ENCODE measurements at places on chromosomes 4 and X. TPM values are rescaled to one million over a fixed set of nuclear protein-coding genes. Genes with fewer than 3 reads are reported as not detected.

GRCh38 chr4:151418385-151418784 is 9.4 kb downstream of the FHIP1A start:
- H3K27ac ChIP-seq: no peak overlapping the region
- DNase-seq: no peak
- H3K4me1 ChIP-seq: no peaks in the 10 kb centered on the region
- H3K4me3 ChIP-seq: no peak overlapping the region
- H3K27me3 ChIP-seq: no peaks in the 10 kb centered on the region

The ASMT gene
- total RNA-seq: not detected

The EDNRA gene
- 1.5 TPM for total RNA-seq

The MBNL3 gene
- 149 TPM for total RNA-seq

DNA sequence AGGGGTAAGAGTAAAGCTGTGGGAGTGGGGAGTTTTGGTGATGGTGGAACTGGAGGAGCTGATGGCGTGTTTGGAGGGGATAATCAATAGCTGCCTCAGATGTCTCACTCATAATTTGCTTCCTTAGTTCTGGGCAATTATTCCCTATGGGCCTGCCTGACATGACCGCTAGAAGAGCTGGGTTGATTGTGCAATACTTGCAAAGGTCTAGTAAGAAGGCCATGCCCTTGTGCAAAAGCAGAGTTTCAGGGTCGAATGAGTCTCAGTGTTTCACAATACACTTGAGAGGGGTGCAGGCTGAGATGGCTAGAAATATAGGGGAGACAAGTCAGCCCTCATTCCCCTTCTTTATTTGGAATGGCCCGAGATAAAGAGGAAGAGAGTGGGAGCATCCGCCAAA is 858.4 kb upstream of the POU3F4 start:
- H3K27me3 ChIP-seq: no peaks in the 10 kb centered on the region
- DNase-seq: no peak
- no peak overlapping the region for H3K4me3 ChIP-seq
- no peaks in the 10 kb centered on the region for H3K4me1 ChIP-seq
- H3K36me3 ChIP-seq: no peaks in the 10 kb centered on the region

DNA sequence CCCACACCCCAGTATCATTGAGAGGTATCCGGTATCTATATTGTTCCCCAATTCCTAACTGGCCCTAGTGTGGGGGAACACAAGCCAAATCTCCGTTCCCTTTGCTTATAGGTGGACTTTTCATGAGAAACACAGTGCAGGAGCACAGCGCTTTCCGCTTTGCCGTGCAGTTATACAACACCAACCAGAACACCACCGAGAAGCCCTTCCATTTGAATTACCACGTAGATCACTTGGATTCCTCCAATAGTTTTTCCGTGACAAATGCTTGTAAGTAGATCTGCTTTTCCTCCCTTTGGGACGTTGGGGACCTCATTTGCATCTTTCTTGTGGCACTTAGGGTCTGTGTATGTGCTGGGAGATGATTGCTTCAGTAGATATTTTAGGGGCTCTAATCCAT is 1.6 kb downstream of the GRIA3 start:
- no peaks in the 10 kb centered on the region for H3K4me1 ChIP-seq
- H3K27me3 ChIP-seq: no peaks in the 10 kb centered on the region
- DNase-seq: no peak
- H3K27ac ChIP-seq: no peak overlapping the region
- no peaks in the 10 kb centered on the region for H3K36me3 ChIP-seq
- H3K4me3 ChIP-seq: no peak overlapping the region

DNA sequence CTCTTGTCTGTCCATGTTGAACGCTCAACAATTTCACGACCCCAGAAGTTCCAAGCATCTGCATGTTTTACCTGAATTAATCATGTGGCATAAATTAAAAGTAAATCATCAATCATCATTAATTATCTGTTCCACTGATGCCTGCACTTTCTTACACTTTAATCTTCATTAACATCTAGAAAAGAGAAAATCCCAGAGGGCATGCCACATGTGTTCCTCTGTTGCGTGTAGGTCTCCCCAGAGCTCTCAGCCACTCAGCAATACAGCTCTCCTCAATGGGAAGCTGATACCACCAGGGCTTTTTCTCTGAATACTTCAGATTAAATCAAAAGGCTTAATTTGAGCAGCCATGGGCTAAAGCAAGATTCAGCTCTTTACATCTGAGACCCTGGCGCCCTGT is 722.4 kb upstream of the TENM3 start:
- H3K4me1 ChIP-seq: no peaks in the 10 kb centered on the region
- H3K4me3 ChIP-seq: no peak overlapping the region
- no peaks in the 10 kb centered on the region for H3K36me3 ChIP-seq
- peaks cover 6% of the 10 kb centered on the region for H3K27me3 ChIP-seq

DNA sequence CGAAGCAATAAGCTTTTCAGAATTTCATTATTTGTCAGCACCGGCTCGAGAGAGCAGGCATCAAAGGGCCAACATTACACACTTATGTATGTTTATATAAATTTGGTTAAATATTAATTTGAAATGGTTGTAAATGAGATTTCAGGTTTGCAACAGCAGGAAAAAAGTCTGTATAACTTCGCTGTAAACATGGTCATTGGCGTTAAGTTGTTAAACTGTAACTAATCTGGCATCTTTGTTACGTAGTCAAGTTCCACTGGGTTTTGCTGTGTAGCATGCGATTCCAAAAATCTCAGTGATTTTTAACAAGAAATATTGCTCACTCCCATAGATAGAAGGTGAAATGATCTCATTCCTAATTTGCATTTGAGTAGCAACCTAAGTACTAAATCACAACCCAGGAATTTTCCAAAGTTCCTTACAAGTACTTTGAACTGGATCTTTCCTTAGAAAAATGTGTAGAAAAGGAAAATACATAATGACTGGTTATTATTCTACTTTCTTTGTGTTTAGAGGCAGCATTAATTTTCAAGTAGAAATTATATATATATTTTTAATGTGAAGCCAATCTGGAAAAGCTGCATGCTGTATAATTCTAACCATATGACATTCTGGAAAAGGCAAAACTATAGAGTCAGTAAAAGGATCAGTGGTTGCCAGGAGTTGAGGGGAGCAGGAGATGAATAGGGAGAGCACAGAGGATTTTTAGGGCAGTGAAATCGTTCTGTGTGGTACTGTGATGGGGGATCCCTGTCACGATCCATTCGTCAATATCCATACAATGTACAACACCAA is 222.1 kb downstream of the CBR4 start:
- no peaks in the 10 kb centered on the region for H3K27me3 ChIP-seq
- no peak overlapping the region for H3K27ac ChIP-seq
- no peak for DNase-seq
- no peaks in the 10 kb centered on the region for H3K4me1 ChIP-seq
- no peak overlapping the region for H3K4me3 ChIP-seq
- no peaks in the 10 kb centered on the region for H3K36me3 ChIP-seq

GRCh38 chr4:94419956-94420355 is 31.8 kb upstream of the PDLIM5 start:
- no peak overlapping the region for H3K27ac ChIP-seq
- DNase-seq: no peak
- H3K27me3 ChIP-seq: no peaks in the 10 kb centered on the region
- H3K4me1 ChIP-seq: no peaks in the 10 kb centered on the region
- no peak overlapping the region for H3K4me3 ChIP-seq
- H3K36me3 ChIP-seq: no peaks in the 10 kb centered on the region

DNA sequence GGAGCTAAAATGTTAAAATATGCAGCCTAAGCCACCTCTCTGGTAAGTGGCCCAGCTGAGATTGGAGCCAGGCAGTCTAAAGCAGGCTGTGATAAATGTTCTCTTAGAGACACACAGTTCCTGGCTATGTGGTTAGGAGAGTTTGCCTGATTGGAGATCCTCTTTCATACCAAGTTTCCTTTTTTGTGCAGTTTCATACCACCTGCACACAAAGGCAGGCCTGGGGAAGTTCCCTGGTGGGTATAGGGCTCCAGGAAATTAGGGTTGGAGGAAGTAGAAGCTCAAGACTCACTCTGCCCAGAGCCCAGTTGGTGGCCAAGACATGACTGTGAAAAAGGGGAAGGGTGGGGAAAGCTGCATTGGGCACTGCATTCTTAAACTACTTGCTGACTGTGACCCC is 16.9 kb downstream of the CYBB start:
- no peaks in the 10 kb centered on the region for H3K27me3 ChIP-seq
- no peak overlapping the region for H3K27ac ChIP-seq
- peaks cover 3% of the 10 kb centered on the region for H3K4me1 ChIP-seq
- DNase-seq: no peak
- H3K36me3 ChIP-seq: no peaks in the 10 kb centered on the region

DNA sequence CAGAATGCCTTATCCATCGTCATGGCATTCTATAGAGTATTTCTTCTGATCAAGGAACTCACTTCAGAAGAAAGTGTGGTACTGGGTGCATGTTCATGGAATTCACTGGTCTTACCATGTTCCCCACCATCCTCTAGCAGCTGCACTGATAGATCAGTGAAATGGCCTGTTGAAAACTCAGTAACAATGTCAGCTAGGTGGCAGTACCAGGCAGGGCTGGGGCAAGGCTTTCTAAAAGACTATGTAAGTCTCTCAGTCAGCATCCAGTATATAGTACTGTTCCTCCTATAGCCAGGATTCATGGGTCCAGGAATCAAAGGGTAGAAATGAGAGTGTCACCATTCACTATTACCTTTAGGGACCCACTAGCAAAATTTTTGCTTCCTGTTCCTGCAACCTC is 15.8 kb upstream of the LDB2 start:
- no peak overlapping the region for H3K27ac ChIP-seq
- H3K4me1 ChIP-seq: no peaks in the 10 kb centered on the region
- no peaks in the 10 kb centered on the region for H3K36me3 ChIP-seq
- H3K4me3 ChIP-seq: no peak overlapping the region
- H3K27me3 ChIP-seq: no peaks in the 10 kb centered on the region
- DNase-seq: no peak

- H3K27ac ChIP-seq: no peak overlapping the region
- peaks cover 2% of the 10 kb centered on the region for H3K27me3 ChIP-seq
- no peaks in the 10 kb centered on the region for H3K36me3 ChIP-seq
- no peak for DNase-seq
Observed at GRCh38 chr4:144288011-144288903, 147.7 kb upstream of the GYPA start.

DNA sequence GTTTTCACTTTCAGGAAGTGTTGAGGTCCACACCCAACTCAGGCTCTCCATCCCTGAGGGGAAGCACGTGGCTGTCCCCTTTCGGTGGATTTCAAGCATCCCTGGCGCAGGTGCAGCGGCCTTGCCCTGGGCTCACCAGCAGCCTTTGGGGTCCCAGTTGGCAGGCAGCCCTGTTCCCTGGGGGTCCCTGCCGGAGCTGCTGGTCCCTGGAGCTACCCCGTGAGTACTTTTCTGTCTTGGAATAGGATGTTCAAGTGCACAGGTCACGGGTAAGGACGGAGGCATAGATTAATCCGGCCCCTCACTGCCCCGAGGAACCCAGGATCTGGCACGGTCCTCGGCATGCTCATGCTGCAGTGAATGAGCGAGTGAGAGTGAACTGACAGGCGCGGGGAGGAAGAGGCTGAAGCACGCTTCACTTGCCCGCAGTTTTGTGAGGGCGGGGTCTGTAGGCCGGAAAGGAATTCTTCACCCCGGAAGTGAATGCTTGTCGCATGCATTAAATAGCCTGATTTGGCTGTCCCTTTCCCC is 117.2 kb upstream of the FAT1 start:
- no peak for DNase-seq
- no peak overlapping the region for H3K4me3 ChIP-seq
- H3K4me1 ChIP-seq: no peaks in the 10 kb centered on the region
- H3K27ac ChIP-seq: no peak overlapping the region
- H3K36me3 ChIP-seq: no peaks in the 10 kb centered on the region

GRCh38 chrX:114465689-114466088 is 118.2 kb upstream of the HTR2C start:
- no peak for DNase-seq
- H3K27ac ChIP-seq: no peak overlapping the region
- no peak overlapping the region for H3K4me3 ChIP-seq
- H3K27me3 ChIP-seq: no peaks in the 10 kb centered on the region
- H3K36me3 ChIP-seq: no peaks in the 10 kb centered on the region

The MAB21L2 gene
- total RNA-seq: 0.47 TPM

DNA sequence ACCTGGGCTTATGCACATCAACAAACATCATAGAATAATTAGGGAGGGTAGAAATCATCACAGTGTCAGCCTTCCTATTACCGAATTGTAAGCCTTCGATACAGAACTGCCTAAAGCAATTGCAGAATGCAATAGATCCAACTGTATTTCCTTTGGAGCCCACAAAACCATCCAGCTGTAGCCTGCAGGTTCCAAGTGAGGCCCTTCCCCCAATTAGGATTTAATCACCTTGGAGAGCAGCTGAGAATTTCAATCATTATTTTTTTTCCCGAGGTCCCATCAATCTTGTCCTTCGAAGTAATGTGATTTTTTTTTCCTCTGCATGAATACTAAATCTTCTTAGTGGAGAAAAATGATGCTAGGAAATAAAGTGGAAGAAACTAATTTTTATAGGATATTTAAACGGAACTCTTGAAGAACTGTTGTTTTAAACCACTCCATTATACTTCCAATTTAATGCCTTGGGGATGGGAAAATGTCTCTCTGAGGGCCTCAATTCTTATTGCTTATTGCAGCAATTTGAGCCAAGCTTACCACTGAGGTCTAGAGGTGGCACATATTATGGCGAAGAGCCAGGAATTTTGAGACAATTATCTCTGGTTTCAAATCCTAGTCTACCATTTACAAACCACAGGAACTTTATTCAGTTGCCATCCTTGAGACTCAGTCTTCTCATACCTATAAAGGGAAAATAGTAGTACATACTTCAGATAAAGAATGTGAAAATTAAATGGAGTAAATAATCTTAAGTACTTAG is 953.4 kb upstream of the IGFBP7 start:
- no peak overlapping the region for H3K27ac ChIP-seq

The DDX3X gene
- 216 TPM for total RNA-seq

- H3K4me1 ChIP-seq: no peaks in the 10 kb centered on the region
- DNase-seq: no peak
- H3K4me3 ChIP-seq: no peak overlapping the region
- no peaks in the 10 kb centered on the region for H3K36me3 ChIP-seq
- H3K27ac ChIP-seq: no peak overlapping the region
Observed at GRCh38 chrX:10939424-10939823, 171.7 kb upstream of the HCCS start.

GRCh38 chr4:148445071-148445859 is 3.1 kb upstream of the NR3C2 start:
- H3K4me1 ChIP-seq: peaks cover 20% of the 10 kb centered on the region
- no peaks in the 10 kb centered on the region for H3K36me3 ChIP-seq
- peak; percentile 42 for DNase-seq
- peak overlapping the region; percentile 87 for H3K27ac ChIP-seq
- no peaks in the 10 kb centered on the region for H3K27me3 ChIP-seq

GRCh38 chr4:56981795-56982201 is 3.1 kb downstream of the POLR2B start:
- H3K4me1 ChIP-seq: peaks cover 6% of the 10 kb centered on the region
- DNase-seq: no peak
- no peaks in the 10 kb centered on the region for H3K27me3 ChIP-seq
- no peak overlapping the region for H3K27ac ChIP-seq
